ENCODE measurements at places on chromosomes 7 and 10.
A peak's percentile ranks its signal among the peaks of the same experiment; 100 is the strongest.

GRCh38 chr7:2610898-2611297 is 20.9 kb upstream of the TTYH3 start:
- DNase-seq = no peak

DNA sequence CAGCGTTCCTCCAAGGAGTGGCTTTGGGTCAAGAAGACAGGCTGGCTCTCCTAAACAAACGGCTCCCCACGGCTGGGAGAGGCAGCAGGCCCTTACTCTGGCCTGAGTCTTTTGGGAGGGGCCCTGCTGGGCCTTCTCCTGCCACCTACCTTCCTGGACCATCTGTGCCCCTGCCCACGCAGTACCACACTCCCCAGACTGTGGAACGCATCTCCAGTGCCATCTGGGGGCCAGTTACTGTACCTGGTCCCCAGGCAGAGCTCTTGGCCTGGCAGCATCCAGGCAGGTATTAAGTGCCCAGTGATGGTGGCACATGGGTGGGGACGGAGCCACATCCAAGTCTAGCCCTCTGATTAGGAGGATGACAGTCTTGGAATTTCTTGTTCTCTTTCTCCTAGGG is 14.4 kb downstream of the ALKBH4 start:
- DNase-seq = no peak

- DNase-seq = no peak
Observed at GRCh38 chr10:48990226-48990625, 50.6 kb upstream of the LRRC18 start.

- DNase-seq = peak; percentile 50
Observed at GRCh38 chr7:44665531-44666213, 59.2 kb downstream of the OGDH start.

DNA sequence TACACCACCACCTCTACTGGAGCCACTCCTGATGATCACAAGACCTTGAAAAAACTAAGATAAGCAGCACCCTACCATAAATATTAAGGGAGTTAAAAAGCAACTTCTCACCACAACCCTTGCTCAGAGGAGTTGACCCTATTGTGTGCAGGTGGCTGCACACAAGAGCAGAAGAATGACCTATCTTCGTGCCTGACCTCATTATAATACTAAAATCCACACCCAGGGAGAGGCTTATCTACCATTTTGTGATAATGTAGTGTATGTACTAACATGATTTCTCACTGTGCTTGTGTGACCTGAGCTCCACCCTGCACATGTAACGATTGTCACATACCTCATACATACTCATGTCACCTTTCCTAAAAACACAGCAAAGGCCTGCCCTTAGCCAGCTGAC is 205.0 kb upstream of the MBL2 start:
- peak; percentile 45 for DNase-seq

DNA sequence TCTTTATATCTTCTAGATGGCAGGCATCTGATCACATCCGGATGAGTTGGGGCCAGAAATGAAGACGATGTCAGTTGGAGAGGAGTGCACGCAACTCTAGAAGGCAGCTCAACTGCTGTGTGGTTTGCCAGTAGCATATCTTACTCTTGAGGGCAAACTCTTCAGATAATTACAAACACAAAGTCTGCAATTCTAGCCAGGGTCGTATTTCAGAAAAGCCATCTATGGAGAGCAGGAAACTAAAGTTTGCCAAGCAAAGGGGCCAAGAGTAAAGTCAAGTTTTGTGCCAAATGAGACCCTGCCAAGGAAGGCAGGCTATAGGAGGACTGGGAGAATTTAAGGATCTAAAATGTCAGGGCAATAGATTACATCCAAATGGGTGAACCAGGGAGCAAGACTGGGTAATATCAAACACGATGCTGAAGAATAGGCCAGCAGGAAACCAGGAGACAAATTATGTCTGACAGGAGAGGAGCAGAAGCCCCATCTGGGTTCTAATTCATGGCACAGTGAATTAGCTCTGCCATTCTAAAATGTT is 312.5 kb upstream of the SEMA3C start:
- no peak for DNase-seq

- no peak for DNase-seq
Observed at GRCh38 chr7:50212016-50212325, 92.5 kb upstream of the IKZF1 start.

DNA sequence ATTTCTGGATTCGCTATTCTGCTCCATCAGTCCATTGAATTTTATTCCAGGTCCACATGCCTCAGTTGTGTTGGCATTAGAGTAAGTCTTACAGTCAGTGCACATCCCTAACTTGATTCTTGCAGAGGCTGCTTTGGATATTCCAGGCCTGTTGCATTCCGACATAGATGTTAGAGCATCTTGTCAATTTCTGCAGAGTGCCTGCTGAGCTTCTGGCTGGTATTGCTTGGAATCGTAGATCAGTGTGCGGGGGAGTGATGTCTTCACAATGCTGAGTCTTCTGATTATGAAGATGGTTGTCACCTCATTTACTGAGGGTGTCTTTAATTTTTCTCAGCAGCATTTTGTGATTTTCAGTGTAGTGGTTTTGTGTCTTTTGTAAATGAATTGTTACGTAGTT is 45.2 kb downstream of the INPP5A start:
- no peak for DNase-seq

- no peak for DNase-seq
Observed at GRCh38 chr10:127990846-127991542, 84.1 kb downstream of the PTPRE start.

DNA sequence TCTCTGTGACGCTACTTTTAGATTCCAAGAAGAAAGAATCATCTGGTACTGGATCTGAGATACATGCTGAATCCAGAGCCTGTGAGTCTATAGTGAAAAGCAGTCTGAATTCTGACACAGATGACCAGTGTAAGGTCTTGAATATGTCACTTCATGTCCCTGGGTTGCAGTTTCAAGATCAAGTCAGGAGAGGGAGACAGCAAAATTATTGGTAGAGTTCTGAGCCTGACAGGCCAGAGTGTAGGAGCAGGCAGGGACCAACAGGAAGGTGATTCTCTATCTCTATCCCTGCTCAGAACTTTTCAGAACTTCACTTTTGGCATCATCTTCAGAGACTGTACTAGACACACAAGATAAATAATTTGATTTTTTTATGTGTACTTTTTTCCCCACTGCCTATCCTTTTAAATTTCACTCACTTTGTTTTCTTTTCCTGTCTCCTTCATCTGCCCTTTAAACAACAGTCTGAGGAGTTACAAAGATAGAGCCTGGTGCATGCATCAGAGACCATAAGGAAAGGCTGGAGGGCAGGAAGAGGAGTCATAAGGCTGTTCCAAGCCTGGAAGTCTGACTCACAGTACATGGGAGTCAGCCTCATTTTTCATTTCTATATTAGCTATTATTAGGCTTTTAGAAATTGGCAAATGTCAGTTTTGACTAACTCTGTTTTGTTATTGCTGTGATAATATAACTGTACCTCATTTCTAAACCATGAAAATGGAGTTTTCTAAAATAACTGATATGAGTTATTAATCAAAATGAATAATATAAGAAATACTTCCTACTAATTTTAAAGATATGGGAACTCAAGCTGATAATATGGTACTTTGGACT is 120.2 kb upstream of the TMEM229A start:
- no peak for DNase-seq

DNA sequence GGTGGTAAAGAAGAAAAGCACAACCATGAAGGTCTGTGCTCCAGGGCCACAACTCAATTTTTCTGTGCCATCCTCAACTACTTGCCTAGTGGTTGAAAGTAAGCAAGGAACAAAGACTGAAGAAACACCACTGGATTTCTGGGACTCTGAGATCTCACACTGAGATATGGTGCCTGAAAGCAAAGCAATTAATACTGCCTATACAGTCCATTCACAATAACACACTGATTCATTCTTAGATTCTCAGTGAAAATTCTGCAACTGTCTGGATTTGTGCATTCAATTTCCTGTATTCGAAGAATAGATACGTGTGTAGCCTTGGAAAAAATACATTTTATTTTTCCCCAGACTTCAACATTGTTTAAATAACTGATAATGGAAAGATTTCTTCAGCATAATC is 116.4 kb upstream of the FAM133B start:
- DNase-seq = no peak

All from large intestine (tissue), 12 donors.